ENCODE measurements at places on chromosomes 2 and 18.

DNA sequence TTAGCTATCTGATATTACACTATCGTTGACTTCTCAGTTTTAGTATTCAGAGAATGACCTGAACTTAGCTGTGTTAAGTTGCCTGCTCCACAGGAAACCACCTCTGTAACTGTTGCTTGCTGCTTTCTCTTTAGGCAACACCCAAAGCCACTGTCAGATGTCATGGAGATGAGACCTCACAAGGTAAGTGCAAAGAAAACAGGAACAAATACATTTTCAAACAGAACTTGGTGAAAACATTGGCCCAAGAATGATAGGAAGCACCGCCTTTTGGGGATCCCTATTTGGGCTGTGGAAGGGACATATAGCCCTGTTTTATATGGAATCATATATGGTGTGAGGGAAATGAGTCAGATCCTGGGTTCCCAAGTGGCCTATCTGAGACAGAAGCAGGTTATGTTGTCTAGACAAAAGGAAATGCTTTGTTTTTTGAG, 143.4 kb downstream of the UBE2E3 start:
- DNase-seq: no peak

DNA sequence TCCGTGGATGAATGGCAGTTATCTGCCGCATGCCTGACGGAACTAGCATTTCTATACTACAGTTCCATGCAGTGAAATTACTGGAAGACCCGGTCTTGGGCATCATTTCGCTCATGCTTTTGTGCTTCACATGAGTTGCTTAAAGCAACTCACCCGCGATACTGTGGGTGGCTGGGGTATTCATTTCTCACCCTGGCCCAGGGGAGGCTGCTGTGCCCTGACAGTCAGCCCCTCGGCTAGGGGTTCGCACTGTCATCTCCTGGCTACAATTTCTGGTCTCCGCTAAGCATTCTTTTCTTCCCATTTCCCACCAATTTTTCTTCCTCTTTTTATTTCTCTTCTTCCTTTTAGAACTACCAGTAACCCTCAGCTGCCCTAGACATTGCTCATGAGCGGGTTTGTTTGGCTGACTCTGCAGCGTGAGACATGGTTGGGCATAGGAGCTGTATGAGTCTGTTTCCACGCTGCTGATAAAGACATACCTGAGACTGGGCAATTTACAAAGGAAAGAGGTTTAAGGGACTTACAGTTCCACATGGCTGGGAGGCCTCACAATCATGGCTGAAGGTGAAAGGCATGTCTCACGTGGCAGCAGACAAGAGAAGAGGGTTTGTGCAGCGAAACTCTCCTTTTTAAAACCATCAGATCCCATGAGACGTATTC, 16.5 kb upstream of the CNDP2 start:
- DNase-seq: no peak

GRCh38 chr2:29123617-29124349, 8.6 kb downstream of the CLIP4 start:
- no peak for DNase-seq

GRCh38 chr18:35507623-35508022, 9.9 kb upstream of the INO80C start:
- DNase-seq: no peak

- DNase-seq: no peak
These were observed 114.4 kb downstream of the TTN start for GRCh38 chr2:178692845-178693244.

All from occipital lobe (tissue), 3 donors.